ENCODE measurements at places on chromosomes 16 and 17. TPM values are rescaled to one million over a fixed set of nuclear protein-coding genes. Genes with fewer than 3 reads are reported as not detected.

GRCh38 chr17:77320044-77320440, 179.3 kb downstream of the SEC14L1 start:
- DNase-seq: no peak
- H3K4me1 ChIP-seq: peaks cover 52% of the 10 kb centered on the region
- peak overlapping the region; percentile 95 for H3K4me3 ChIP-seq
- H3K27me3 ChIP-seq: no peaks in the 10 kb centered on the region
- no peak overlapping the region for H3K27ac ChIP-seq

DNA sequence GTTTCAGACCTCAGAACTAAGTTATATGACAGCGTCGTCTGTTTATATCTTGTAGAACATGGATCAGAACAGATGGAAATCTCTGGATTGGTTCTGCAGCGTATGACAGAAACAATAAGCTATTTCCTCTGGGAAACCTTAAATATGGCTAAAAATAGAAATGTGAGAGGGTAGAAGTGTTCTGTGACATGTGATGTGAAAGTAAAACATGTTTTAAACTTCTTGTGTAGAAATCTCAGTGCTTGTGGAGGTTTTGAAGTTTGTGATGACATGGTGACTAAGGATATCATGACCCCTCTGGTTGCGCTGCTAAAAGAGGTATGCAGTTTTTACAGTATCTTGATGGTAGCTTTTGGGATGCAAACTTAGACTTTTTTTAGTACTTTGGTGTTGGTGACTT, 2.8 kb downstream of the HEATR3 start:
- peak overlapping the region; percentile 2 for H3K27ac ChIP-seq
- DNase-seq: no peak
- H3K4me1 ChIP-seq: peaks cover 60% of the 10 kb centered on the region
- H3K4me3 ChIP-seq: peak overlapping the region; percentile 46
- H3K36me3 ChIP-seq: no peaks in the 10 kb centered on the region
- no peaks in the 10 kb centered on the region for H3K27me3 ChIP-seq

The SOST gene
- total RNA-seq: not detected

The PIPOX gene
- 9.4 TPM for total RNA-seq

DNA sequence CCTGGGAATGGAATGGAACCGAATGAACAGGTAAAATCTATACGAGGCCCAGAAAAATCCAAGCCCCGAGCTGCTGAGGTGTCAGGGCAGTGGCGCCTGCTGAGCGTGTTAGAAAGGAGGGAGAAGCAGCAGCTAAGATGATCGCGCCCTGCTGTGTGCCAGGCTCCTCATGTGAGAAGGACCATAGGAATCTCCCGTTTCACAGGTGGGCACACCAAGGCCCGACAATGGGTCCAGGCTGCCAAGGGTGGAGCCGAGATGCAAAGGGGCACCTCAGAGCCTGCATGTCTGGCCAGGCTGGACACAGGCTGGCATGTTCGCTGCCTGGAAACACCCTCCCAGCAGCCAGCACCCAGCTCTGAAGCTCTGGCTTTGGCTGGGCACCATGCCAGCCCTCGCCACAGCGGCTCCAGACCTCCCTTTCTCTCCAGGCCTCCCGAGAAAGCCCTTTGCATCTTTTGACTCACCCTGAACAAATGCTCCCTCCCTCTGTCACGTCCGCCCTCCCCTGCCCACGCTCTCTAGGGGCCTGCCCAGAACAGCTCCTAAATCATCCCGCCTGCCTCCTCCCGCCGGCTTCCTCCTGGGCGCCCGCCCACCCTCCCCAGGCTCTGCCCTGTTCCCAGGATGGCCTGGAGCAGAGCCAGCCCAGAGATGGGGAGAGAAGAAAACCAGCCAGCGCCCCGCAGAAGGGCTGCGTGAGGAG, 217.8 kb upstream of the GSE1 start:
- DNase-seq: no peak
- H3K27ac ChIP-seq: no peak overlapping the region
- no peak overlapping the region for H3K4me3 ChIP-seq
- H3K27me3 ChIP-seq: no peaks in the 10 kb centered on the region
- no peaks in the 10 kb centered on the region for H3K4me1 ChIP-seq

DNA sequence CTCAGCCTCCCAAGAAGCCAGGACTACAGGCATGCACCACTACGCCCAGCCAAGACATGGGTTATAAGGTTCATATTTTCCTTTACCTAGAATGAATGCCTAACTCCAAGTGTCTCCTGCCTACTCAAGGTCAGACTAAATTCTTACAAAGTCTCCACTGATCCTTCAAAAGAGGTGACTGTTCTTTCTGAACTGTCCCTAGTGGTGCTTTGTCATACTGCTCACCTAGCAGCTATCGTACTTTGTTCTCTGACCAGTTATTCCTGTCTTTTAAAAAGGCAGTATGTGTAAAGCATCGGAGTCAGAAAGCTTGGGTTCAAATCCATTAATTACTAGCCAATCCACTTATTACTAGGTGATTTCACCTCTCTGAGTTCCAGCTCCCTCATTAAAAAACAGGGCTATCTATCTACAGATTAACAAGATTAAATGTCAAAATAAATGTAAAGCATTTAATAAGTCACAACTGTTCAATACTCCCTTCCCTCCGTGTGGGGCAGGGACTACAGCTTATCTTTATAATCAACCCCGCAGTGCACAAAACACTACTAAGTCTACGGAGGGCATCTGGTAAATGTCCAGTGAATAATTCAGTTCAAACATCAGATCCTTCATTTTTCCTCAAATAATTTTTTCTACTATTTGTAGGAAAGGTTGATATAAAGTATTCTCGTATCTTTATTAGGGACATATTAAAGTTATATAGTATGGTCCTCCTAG, 20.0 kb upstream of the ITGA2B start:
- peaks cover 3% of the 10 kb centered on the region for H3K4me1 ChIP-seq
- H3K4me3 ChIP-seq: no peak overlapping the region
- no peak overlapping the region for H3K27ac ChIP-seq
- no peak for DNase-seq

DNA sequence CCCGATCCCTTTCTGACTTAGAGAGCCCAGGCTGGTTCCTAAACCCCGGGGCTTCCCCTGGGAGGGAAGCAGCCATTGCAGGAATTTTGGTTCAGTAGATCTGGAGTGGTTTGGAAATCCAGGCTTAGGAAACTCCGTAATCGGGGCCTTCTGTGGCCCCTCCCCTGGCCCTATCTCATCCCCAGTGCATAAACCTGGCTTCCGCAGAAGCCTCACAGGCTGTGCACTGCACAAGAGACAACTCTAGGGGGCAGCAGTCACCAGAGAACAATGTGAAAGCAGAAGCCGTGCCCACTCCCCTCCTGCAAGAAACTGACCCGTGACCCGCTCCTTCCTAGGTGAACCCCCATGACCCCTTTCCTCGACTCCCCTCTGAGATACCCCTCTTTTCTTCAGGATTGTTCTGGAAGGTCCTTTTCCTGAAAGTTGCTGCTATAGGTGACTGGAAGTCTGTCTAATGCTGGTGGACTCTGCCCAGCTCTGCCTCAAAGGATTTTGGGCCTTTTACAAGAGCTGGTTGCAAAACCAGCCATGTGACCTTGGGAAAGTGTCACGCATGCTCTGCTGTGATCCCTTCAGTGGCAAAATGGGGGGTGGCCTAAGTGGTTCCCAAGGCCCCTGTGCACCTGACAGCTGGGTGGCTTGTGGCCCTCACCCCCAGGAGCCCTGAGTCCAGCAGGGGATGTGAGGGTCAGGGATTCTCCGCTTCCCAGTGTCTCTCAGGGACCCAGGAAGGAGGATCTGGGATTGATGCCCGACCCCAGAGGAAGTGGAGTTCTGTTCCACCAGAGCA, 14.4 kb downstream of the GUCY2D start:
- no peaks in the 10 kb centered on the region for H3K36me3 ChIP-seq
- H3K27ac ChIP-seq: no peak overlapping the region
- peak; percentile 74 for DNase-seq
- H3K4me3 ChIP-seq: peak overlapping the region; percentile 84
- peaks cover 22% of the 10 kb centered on the region for H3K4me1 ChIP-seq
- peaks cover 8% of the 10 kb centered on the region for H3K27me3 ChIP-seq

DNA sequence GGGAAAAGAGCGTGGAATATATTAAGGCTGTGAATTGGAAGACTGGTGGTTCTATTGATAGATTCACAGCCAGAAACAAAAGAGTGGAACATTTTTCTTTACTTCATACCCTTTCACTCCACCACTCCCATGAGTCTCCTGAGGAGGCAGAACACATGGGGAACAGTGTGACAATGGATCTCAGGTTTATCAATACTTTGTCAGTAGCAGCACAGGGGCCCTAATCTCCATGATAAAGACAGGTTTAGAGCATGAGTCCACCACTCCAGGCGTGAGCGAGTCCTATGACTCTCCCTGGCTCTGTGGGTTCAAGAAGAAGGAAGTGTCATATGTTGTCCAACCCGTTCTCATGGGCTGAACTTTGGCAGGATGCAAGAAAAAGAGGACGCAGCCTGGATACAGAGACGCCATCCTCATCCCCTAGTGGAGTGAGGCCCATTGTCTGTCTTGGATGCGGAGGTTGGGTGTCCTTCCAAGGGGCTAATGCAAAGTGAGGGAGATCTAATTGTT, 361.2 kb downstream of the TMEM114 start:
- no peak overlapping the region for H3K27ac ChIP-seq
- H3K36me3 ChIP-seq: peaks cover 2% of the 10 kb centered on the region
- no peaks in the 10 kb centered on the region for H3K27me3 ChIP-seq
- no peaks in the 10 kb centered on the region for H3K4me1 ChIP-seq
- DNase-seq: no peak
- no peak overlapping the region for H3K4me3 ChIP-seq

- peaks cover 10% of the 10 kb centered on the region for H3K4me1 ChIP-seq
- no peaks in the 10 kb centered on the region for H3K27me3 ChIP-seq
- peak overlapping the region; percentile 69 for H3K27ac ChIP-seq
- no peak overlapping the region for H3K4me3 ChIP-seq
- no peak for DNase-seq
Measured at GRCh38 chr16:3478242-3478925, 16.9 kb downstream of the C16orf90 start.

The SLC25A10 gene
- 11.3 TPM for total RNA-seq

- no peaks in the 10 kb centered on the region for H3K27me3 ChIP-seq
- DNase-seq: no peak
- H3K27ac ChIP-seq: no peak overlapping the region
Measured at GRCh38 chr17:35726953-35727460, 4.4 kb upstream of the RASL10B start.

The EMP2 gene
- not detected for total RNA-seq

The CTRB2 gene
- not detected for total RNA-seq

DNA sequence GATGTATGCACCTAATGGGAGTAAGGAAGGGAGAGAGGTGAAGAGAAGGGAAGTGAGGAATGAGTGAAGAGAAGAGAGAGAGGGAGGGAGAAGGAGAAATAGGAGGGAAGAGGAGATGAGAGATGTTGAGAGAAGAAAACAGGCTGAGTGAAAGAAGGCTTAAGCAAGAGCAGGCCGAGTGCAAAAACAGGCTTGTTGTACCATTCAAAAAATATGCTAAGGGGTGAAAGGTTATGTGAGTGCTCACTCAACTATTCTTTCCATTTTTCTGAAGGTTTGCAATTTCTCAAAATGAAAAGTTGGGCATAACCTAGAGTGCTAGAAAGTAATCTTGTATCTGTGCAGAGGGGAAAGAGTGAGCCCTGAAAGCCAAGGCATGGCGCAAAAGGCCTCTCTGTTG, 22.9 kb downstream of the RPGRIP1L start:
- H3K27ac ChIP-seq: no peak overlapping the region
- DNase-seq: no peak
- no peaks in the 10 kb centered on the region for H3K4me1 ChIP-seq
- H3K4me3 ChIP-seq: no peak overlapping the region
- no peaks in the 10 kb centered on the region for H3K27me3 ChIP-seq

The KIF18B gene
- total RNA-seq: 33.0 TPM

- no peak overlapping the region for H3K27ac ChIP-seq
- H3K27me3 ChIP-seq: no peaks in the 10 kb centered on the region
Measured at GRCh38 chr16:71840052-71840451, 5.7 kb upstream of the ATXN1L start.

- H3K27me3 ChIP-seq: no peaks in the 10 kb centered on the region
- H3K36me3 ChIP-seq: no peaks in the 10 kb centered on the region
Measured at GRCh38 chr17:33816842-33817617, 438.1 kb upstream of the CCL2 start.

The SMTNL2 gene
- not detected for total RNA-seq

DNA sequence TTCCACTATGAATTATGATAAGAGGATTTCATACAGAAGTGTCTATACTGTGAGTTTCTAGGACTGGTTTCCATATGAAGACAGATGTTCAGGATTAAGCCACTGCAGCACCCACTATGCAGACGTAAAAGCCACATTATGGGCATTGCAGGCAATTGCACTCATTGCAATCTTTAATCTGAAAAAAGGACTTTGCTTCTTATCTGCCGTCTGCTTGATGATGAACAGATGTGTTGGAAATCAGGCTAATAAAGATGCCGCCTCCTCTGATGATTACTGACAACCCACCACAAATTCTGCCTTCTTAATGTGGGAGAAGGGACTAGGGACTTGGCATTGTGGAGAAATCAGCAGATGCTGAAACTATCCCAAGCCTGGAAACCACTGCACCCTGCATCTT, 276.9 kb downstream of the IRF8 start:
- H3K36me3 ChIP-seq: no peaks in the 10 kb centered on the region
- H3K4me1 ChIP-seq: no peaks in the 10 kb centered on the region
- no peak overlapping the region for H3K27ac ChIP-seq
- no peak overlapping the region for H3K4me3 ChIP-seq
- H3K27me3 ChIP-seq: peaks cover 26% of the 10 kb centered on the region
- no peak for DNase-seq

- DNase-seq: no peak
- H3K4me1 ChIP-seq: no peaks in the 10 kb centered on the region
- H3K27ac ChIP-seq: no peak overlapping the region
- H3K4me3 ChIP-seq: no peak overlapping the region
Measured at GRCh38 chr16:7182510-7183109, 150.0 kb upstream of the RBFOX1 start.

DNA sequence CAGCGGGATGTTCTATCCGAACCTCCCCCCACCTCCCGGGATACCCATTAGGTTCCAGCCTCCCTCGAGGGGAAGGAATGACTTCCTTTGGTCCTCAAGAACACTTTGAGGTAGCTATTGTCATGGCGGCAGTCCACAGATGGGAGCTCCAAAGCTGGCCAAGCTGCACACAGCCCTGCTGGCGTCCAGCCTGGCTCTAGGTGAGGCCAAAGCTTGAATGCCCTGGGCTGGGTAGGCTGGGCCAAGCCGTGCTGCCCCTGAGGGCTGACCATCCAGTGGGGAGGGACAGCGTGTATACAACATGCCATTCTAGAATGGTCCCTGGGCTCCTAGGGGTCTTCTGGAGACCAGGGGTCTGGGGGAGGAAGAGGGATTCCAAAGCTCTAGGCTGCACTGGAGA, 43.5 kb downstream of the PEMT start:
- H3K36me3 ChIP-seq: no peaks in the 10 kb centered on the region
- no peaks in the 10 kb centered on the region for H3K4me1 ChIP-seq
- H3K4me3 ChIP-seq: no peak overlapping the region
- H3K27me3 ChIP-seq: no peaks in the 10 kb centered on the region
- DNase-seq: no peak

The PDIA2 gene
- total RNA-seq: not detected

The KCNH4 gene
- 0.39 TPM for total RNA-seq

DNA sequence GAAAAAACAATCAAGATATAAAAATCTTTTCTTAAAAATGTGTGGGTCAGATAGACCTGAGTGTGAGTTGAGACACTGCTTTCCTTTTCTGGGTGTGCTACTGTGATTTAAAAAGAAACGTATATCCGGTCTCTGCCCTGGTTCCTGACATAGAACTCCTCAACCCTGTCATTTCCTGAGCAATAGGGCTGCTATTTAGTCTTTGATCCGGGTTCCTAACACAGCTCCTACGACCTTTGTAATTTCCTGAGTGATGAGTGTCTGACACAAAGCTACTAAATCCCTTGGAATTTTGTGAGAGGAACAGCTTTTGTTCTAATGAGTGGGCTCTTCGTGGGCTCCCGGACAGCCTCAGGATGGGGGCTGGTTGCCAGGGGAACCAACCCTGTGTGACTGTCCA, 93.9 kb upstream of the FA2H start:
- no peaks in the 10 kb centered on the region for H3K36me3 ChIP-seq
- peak overlapping the region; percentile 92 for H3K27ac ChIP-seq
- H3K27me3 ChIP-seq: no peaks in the 10 kb centered on the region
- H3K4me1 ChIP-seq: peaks cover 12% of the 10 kb centered on the region
- DNase-seq: no peak

The SEPTIN1 gene
- 223 TPM for total RNA-seq
